Activated naive CD8-positive, alpha-beta T cell treated with anti-CD3 and anti-CD28 coated beads, Interleukin-2, amount 10 ng/mL, durations not matched to agents 7 days and 5 days (primary cell): ENCODE measurements at places on chromosomes 11 and 22. TPM values are rescaled to one million over a fixed set of nuclear protein-coding genes. Genes with fewer than 3 reads are reported as not detected.

The RGL4 gene
- total RNA-seq = 25.8 TPM

GRCh38 chr22:21009638-21010425, 5.1 kb upstream of the P2RX6 start:
- no peaks in the 10 kb centered on the region for H3K36me3 ChIP-seq
- no peak overlapping the region for H3K4me3 ChIP-seq
- DNase-seq = peak; percentile 44

- H3K27me3 ChIP-seq = no peaks in the 10 kb centered on the region
- peaks cover 11% of the 10 kb centered on the region for H3K36me3 ChIP-seq
- DNase-seq = no peak
- no peak overlapping the region for H3K27ac ChIP-seq
- no peak overlapping the region for H3K4me3 ChIP-seq
Measured at GRCh38 chr22:37739611-37740049, 42.8 kb downstream of the TRIOBP start.

The ASCL2 gene
- total RNA-seq = 0.80 TPM

The TMEM191B gene
- total RNA-seq = 5.2 TPM

GRCh38 chr11:114063149-114063828, 3.8 kb downstream of the ZBTB16 start:
- peaks cover 9% of the 10 kb centered on the region for H3K4me1 ChIP-seq
- peaks cover 32% of the 10 kb centered on the region for H3K27me3 ChIP-seq
- H3K36me3 ChIP-seq = peaks cover 9% of the 10 kb centered on the region

The TRIM29 gene
- total RNA-seq = not detected

DNA sequence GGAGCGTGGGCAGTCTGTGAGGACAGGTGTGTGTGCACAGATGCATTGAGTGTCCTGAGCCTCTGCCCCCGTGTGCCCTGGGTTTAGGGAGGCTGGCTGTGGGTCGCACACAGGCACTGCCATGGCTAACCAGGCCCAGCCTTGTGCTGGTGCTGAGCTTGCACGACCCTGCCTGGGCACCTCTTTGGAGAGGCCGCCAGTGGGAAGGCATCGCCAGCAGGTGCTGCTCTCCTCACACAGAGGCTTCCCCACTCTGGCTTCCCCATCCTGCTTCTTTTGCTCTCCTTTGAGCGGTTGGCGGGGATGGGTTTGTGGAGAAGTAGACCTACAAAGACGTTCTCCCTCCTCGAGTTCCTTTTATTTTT, 4.1 kb downstream of the WNT7B start:
- no peak for DNase-seq
- H3K4me3 ChIP-seq = no peak overlapping the region
- H3K36me3 ChIP-seq = no peaks in the 10 kb centered on the region
- peaks cover 49% of the 10 kb centered on the region for H3K27me3 ChIP-seq

The CRYBA4 gene
- not detected for total RNA-seq

- no peaks in the 10 kb centered on the region for H3K4me1 ChIP-seq
- H3K36me3 ChIP-seq = no peaks in the 10 kb centered on the region
- no peak overlapping the region for H3K4me3 ChIP-seq
- H3K27me3 ChIP-seq = no peaks in the 10 kb centered on the region
- no peak overlapping the region for H3K27ac ChIP-seq
Measured at GRCh38 chr11:9901943-9902342, 238.1 kb downstream of the SWAP70 start.

The CRYBB1 gene
- not detected for total RNA-seq

The ADAMTS8 gene
- total RNA-seq = not detected

GRCh38 chr11:17458268-17458667, 18.4 kb downstream of the ABCC8 start:
- H3K4me3 ChIP-seq = no peak overlapping the region
- H3K27ac ChIP-seq = no peak overlapping the region
- no peaks in the 10 kb centered on the region for H3K36me3 ChIP-seq
- no peak for DNase-seq

The YPEL1 gene
- 14.9 TPM for total RNA-seq

The A4GALT gene
- total RNA-seq = not detected

DNA sequence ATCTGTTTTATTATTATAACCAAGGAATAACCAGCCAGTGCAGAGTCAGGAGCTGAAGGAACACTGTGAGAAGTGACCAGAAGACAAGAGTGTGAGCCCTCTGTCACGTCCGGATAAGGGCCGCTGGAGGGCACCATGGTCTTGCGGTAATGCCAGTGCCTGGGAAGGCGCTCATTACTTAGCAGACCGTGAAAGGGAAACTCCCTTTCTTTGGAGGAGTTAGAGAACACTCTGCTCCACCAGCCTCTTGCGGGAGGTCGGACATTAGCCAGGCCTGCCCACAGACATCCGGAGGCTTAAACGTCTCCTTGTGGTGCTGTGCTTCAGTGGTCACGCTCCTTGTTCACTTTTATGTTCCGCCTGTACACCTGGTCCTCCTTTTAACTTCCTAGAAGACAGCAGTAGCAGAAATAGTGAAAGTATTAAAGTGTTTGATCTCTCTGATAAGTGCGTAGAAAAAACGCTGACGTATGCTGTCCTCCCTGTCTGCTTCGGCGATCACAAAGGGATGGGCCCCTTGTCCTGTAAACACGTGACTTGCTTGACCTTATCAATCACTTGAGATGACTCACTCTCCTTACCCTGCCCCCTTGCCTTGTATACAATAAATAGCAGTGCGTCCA, 120.6 kb upstream of the LMO1 start:
- no peak for DNase-seq
- H3K27ac ChIP-seq = no peak overlapping the region
- H3K36me3 ChIP-seq = no peaks in the 10 kb centered on the region
- H3K4me1 ChIP-seq = peaks cover 4% of the 10 kb centered on the region
- no peaks in the 10 kb centered on the region for H3K27me3 ChIP-seq

DNA sequence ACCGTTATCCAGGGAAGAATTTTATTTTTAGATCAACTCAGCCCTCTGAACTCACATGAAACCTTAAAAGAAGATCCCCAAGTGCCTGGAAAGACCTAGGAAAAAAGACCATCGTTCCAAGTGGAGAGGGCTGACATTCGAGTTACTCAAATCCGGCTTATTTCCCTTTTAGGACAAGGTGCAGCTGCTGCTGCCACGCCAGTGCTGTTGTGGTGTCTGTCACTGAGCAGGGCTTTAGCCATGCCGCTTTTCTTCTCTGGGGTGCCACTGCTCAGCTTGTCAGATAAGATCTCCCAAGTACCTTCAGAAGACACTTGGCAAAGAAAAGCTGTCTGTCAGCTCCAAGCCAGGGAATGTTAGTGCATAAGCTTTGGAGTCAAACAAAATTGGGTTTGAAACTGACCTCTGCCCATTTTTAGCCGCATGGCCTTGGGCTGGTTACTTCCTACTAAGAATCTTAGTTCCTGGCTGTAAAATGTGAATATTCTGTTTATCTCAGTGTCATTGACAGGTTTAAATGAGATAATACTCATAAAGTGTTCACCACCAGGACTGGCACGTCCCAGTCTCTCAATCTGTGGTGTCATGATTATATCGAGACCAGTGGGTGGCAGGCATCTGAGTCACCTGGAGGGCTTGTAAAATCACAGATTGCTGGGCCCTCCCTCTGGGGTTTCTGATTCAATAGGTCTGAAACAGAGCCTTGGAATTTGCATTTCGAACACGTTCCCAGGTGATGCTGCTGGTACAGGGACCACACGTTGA, 117.5 kb downstream of the PKNOX2 start:
- H3K27ac ChIP-seq = no peak overlapping the region
- no peaks in the 10 kb centered on the region for H3K4me1 ChIP-seq
- H3K4me3 ChIP-seq = no peak overlapping the region
- no peak for DNase-seq
- no peaks in the 10 kb centered on the region for H3K36me3 ChIP-seq

- H3K4me1 ChIP-seq = no peaks in the 10 kb centered on the region
- no peaks in the 10 kb centered on the region for H3K36me3 ChIP-seq
- H3K4me3 ChIP-seq = no peak overlapping the region
- H3K27ac ChIP-seq = no peak overlapping the region
- DNase-seq = no peak
Measured at GRCh38 chr11:131025020-131025419, 108.7 kb upstream of the SNX19 start.

DNA sequence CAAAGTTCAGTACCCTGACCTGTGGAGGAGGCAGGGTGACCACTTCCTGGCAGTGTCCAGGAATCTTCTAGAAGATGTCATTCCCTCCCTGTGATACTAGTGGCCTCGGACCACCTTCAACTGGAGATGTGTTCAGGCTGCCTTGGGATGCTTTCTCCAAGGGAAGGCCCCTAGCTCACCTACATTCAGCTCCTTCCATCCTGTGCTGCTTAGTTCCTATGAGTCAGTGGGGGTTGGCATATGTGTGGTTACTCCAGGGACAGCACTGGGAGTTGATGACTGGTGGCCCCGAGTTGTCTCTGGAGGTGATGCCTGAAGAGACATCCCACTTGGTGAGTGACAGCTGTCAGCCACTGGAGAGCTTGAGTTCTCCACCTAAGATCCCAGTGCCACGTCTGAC, 81.8 kb upstream of the OR9Q1 start:
- H3K27me3 ChIP-seq = no peaks in the 10 kb centered on the region
- no peaks in the 10 kb centered on the region for H3K4me1 ChIP-seq
- no peaks in the 10 kb centered on the region for H3K36me3 ChIP-seq

- no peaks in the 10 kb centered on the region for H3K4me1 ChIP-seq
- no peak overlapping the region for H3K27ac ChIP-seq
- no peaks in the 10 kb centered on the region for H3K36me3 ChIP-seq
- H3K4me3 ChIP-seq = no peak overlapping the region
Measured at GRCh38 chr11:22065472-22065871, 127.4 kb upstream of the ANO5 start.

- no peak overlapping the region for H3K27ac ChIP-seq
- no peaks in the 10 kb centered on the region for H3K36me3 ChIP-seq
- DNase-seq = no peak
- no peak overlapping the region for H3K4me3 ChIP-seq
- no peaks in the 10 kb centered on the region for H3K4me1 ChIP-seq
- no peaks in the 10 kb centered on the region for H3K27me3 ChIP-seq
Measured at GRCh38 chr11:126608658-126609057, 253.2 kb downstream of the ST3GAL4 start.

The SULT4A1 gene
- not detected for total RNA-seq

GRCh38 chr11:36278531-36279282, 10.5 kb downstream of the COMMD9 start:
- no peak for DNase-seq
- H3K27ac ChIP-seq = no peak overlapping the region
- H3K36me3 ChIP-seq = no peaks in the 10 kb centered on the region
- no peaks in the 10 kb centered on the region for H3K27me3 ChIP-seq

The YAP1 gene
- 0.11 TPM for total RNA-seq

- H3K27ac ChIP-seq = no peak overlapping the region
- H3K4me3 ChIP-seq = no peak overlapping the region
- no peaks in the 10 kb centered on the region for H3K36me3 ChIP-seq
- no peaks in the 10 kb centered on the region for H3K27me3 ChIP-seq
- no peak for DNase-seq
- no peaks in the 10 kb centered on the region for H3K4me1 ChIP-seq
Measured at GRCh38 chr11:23727387-23727786, 769.5 kb upstream of the LUZP2 start.

The ARHGAP20 gene
- 0.11 TPM for total RNA-seq

GRCh38 chr11:24635588-24636290, 138.9 kb downstream of the LUZP2 start:
- no peak for DNase-seq
- H3K36me3 ChIP-seq = no peaks in the 10 kb centered on the region
- no peaks in the 10 kb centered on the region for H3K4me1 ChIP-seq
- no peak overlapping the region for H3K4me3 ChIP-seq
- H3K27me3 ChIP-seq = no peaks in the 10 kb centered on the region
- no peak overlapping the region for H3K27ac ChIP-seq

The MS4A6E gene
- total RNA-seq = not detected

The TMEM121B gene
- 0.09 TPM for total RNA-seq

The KLHL35 gene
- 0.65 TPM for total RNA-seq

The ACR gene
- not detected for total RNA-seq
